ENCODE measurements at places on chromosomes 2 and 18.

DNA sequence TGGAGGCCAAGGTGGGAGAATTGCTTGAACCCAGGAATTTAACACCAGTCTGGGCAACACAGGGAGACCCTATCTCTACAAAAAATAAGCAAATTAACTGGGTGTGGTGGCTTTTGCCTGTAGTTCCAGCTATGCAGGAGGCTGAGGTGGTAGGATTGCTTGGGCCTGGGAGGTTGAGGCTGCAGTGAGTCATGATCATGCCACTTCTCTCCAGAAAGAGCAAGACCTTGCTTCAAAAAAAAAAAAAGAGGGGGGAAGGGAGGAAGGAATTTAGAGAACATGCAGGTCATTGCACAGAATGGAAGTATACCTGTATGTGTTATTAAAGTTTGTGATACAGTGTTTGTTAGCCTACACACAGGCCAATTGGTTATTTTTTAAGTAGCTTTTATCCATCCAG, 25.8 kb downstream of the PKP4 start:
- DNase-seq = no peak

DNA sequence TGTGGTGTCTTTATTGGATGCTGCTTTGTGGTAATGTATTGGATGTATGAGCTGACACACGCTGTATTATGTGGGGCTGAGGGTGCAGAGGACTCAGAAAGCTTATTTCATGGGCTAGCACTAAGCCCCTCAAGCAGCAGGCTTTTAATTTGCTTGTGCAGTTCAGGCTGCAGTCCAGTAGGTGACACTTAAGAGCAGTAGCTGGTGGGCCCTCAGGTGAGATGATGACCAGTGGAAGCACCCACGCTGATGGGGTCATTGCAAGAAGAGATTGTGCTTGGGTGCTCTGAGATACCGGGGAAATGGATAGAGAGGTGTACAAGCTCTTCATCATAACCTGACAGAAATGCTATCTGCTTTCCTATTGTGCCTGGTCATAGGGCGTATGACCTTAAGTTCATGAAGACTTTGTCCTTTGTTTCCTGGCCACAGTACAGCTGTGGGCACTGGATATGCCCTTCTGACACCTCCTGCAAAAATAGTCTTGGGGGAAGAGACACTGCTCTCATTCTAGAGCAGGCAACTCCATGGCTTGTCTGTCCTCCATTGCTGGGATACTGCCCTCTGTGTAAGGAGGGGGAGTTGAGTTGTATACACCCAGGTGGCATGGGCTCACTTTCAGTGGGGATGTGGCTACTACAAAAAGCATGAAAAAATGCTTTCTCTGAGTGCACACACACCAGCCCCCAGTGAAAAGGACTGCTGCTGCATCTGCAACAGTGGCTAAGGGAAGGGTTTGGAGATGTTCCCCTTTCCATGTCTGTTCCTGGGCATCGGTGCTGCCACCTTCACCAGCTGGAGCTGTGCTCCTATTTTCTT, 205.7 kb upstream of the ZSWIM2 start:
- no peak for DNase-seq

DNA sequence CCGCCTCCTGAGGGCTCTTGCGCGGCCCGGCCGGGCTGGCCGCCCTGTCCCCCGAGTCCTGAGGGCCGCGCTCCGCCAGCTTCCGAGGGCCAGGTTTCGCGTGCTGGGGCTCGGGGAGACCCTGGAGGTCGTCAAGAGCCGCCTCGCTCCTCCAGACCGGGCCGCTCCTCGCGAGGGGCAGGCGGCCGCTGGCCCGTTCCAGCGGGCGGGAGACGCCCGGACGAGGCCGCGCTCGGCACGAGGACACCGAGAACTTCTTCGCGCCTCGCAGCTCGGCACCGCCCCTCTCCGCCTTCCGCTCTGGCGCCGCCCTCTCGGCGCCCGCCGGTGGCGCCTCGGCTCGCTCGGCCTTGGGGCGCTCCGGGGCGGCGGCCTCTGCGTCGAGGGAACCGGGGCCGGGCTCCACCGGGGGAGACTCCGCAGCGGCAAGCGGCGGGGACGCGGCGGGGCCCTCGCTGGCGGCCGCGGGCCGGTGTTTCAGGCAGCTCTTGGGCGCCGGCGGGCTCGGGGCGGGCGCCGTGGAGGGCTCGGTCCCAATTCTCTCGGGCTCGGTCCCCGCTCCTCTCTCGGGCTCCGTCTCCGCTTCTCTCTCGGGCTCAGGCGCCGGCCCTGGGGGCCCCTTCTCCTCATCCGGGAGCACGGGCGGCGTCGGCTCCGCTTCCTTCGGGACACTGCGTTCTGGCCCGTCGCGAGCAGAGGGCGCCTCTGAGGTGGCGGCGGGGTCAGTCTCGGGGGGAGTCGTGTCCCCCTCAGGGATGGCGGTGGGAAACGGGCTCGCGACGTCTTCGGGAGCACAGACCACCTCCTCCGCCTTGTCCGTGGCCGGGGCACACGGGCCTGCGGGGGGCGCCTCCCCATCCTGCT, 91.6 kb upstream of the MGAT4A start:
- DNase-seq = no peak

- no peak for DNase-seq
These were observed 162.8 kb downstream of the TPGS2 start for GRCh38 chr18:36665952-36666351.
